ENCODE measurements at places on chromosomes 16 and 17.

DNA sequence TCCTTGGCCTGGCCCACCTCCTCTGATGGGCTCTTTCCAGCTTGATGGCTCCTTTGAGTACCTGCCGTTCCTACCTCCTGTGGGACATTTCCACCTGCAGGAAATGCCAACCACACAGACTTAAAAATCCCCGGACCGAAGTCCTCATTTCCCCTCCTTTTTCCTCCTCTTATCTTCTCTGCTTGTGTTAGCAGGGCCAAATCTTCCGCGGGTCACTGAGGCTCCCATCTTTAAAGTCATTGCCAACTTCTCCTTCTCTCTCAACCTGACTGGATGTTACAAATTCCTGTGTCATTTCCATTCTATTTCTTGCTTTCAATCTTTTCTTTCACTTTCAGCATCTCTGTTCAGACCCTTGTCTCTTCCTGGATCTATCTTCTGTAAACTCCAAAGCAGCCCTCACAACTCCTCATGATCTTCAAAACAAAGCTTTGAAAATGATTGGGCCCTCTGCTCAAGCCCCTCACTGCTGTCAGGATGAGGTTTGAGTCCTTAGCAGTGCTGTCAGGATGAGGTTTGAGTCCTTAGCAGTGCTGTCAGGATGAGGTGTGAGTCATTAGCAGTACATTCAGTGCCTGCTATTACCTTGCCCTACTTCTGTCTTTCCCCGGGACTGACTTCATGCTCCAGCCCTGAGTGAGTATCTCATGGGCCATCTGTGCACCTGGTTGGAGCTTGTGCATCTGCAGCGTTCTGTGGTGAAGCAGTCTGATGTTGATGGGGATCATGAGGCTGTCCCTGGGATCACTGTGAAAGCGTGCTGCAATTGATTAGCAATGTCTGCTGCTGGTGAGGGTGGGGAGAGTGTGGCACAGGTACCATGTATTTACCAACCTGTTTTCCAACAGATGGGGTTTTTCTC is 100.1 kb downstream of the IRF8 start:
- no peak for DNase-seq

DNA sequence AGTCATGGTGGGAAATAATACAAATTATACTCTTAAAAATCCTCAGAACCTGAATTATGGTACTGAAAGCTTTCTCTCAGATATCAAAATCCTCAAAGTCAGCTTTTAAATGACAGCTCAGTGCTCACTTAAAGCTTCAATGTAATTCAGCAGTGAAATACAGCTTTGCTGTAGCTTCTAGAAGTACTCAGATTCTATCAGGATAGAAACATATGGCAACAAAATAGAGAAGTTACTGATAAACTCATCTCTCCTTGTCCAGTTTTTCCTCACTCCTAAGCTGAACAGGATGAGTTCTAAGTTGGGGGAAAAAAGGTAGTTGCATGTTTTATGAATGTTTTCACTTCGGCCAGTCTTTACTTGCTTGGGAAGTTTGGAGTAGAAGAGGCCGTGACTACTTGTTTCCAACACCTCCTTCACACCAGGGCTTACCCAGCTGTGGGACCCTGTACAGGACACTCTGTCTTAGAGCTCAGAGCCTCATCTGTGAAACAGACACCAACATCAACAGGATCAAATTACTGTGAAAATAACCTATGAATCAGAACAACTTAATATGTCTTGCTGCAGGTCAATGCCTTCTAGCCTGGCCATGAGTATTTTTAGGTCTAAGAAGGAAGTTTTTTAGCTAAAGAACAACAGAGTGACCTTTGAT is 30.2 kb downstream of the OGFOD1 start:
- no peak for DNase-seq

DNA sequence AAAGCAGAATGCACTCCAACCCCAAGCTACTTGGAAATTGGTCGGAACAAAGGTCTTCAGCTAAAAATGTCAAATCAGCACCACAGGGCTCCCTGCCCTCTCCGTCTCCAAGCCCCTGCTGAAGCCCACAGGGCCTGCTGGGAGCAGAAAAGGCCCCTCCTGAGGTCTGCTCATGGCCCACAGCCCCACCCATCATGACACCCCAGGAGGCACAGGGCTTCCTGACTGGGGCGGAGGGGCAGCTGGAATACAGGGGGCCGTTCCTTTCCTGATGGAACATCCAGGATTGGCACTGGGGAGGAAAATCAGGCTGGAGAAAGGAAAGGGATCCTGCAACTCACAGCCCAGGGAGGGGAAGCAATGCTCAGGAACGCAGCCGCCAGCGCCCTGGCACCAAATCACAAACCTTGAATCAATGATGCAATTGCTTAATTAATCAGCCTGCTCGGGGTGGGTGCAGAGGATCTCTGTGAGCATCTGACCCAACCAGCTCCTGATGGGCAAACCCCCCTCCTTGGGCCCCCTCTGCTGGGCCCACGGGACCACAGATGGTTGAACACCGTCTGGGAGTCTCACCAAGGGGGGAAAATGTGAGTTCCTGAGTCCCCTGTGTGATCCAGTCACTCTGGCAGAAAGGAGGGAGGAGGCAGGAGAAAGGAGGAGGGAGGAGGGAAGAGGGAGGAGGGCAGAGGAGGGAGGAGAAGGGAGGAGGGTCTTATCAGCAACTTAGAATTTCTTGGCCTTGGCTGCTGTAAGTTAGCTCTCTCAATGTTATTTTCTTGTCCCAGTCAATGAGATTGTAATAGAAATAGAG is 155.5 kb downstream of the ZNF423 start:
- no peak for DNase-seq

GRCh38 chr16:77223184-77223583 is 24.0 kb downstream of the SYCE1L start:
- DNase-seq: no peak

GRCh38 chr16:79988721-79989220 is 388.2 kb upstream of the MAF start:
- DNase-seq: no peak

DNA sequence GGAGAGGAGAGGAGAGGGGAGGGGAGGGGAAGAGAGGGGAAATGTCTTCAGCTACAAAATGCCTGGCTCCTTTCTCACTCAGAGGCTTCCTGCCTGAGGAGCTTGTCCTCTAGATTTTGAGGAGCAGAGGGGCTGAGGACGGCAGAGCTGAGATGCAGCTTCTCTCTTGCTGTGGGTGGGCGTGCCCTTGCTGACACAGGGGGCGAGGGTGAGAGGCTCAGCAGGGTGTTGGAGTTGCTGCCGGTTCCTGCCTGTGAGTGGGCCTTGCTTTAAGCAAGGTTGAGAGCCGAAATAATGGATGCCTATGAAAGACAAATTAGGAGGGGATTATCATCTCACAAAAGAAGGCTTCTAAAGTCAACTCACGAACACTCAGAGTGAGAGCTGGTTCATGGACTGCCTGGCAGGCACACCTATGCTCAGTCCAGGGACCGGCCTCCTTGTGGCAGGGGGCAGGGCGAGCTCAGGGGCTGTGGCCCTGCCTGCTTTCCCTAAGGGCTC is 215.6 kb downstream of the MSI2 start:
- DNase-seq: no peak

- no peak for DNase-seq
Observed at GRCh38 chr17:49966767-49967166, 2.2 kb upstream of the DLX4 start.

DNA sequence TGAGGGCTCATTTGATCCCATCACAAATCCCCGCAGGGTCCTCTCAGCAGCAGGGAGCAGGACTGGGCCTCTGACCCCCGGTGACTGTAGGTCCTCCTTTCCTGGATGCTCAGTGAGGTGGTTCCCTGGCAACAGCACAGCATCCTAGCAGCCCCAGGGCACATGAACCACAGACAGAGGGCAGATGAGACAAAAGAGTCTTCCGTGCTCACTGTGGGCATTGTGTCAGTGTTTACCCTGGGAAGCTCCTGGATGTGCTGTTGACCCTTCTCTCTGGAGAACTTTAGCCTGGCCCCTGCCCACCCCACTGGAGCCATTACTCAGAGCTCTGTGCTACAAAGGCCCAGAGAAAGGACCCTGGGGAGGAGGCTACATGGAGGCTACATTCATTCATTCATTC is 21.7 kb upstream of the TMEM220 start:
- no peak for DNase-seq

DNA sequence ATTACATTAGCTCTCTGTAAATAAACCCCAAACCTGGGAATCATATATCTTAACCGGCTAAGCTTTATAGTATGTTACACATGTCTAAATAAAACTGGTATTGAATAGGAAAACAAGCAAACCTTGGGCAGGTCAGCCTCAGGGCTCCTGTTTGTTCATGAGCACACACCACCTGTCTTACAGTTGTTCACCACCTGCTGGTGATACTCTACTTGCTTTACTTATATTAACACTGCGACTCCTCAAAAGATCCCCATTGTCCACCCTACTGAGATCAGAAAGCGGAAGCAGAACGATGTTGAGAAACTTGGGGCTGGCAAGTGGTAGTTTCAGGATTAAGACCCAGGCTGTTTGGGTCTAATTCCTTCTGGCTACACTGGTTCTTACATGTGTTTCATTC is 16.4 kb downstream of the CDH13 start:
- no peak for DNase-seq

GRCh38 chr17:69592692-69593350 is 178.3 kb downstream of the MAP2K6 start:
- DNase-seq: no peak

GRCh38 chr17:17855976-17856375 is 19.2 kb upstream of the SREBF1 start:
- no peak for DNase-seq

DNA sequence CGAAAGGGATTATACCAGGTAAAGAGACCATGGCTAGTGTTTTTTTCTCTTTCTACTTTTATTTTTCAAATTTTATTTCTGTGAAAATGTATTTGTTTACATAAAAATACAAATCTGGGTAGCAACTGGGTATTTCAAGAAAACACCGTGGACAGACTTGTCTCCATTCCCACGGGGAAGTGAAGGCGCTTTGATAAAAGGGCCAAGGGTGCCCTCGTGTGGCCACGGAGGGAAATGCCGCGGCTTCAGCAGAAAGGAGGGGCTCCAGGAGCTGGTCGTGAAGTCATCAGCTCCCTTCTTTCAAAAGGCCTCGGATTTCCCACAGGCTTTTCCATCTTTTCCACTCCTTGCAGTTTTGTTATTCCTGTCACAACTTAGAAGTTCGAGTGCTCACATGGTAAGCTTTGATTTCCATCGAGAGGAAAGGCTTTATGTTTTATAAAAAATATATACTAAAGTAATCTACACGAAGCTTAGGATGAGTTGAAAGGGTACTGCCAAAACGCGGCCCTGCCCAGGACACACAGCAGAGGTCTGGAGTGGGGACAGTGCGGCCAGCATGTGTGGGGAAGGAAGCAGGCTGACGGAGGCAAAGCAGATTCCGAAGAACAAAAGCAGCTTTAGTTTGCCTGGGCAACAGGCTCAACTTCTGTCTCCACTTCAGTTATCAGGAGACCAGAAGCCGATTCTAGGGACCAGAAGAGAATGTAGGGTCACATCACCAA is 15.3 kb upstream of the MNT start:
- DNase-seq: peak; percentile 88

DNA sequence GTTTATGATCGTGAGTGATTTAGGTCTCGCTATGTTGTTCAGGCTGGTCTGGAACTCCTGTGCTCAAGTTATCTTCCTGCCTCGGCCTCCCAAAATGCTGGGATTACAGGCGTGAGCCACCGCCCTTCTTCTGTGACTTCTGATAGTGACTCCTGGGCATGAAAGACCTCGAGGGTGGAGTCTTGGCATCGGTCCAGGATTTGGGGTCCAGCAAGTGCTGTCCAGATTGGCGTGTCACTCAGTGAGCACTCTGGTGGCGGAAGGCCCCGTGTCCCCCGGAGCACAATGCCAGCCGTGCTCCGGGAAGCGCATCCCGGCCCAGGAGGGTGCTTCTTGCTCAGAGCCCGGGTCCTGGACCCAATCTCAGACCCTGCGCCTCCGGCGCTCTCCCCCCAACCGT is 6.8 kb downstream of the OR1F1 start:
- DNase-seq: no peak

DNA sequence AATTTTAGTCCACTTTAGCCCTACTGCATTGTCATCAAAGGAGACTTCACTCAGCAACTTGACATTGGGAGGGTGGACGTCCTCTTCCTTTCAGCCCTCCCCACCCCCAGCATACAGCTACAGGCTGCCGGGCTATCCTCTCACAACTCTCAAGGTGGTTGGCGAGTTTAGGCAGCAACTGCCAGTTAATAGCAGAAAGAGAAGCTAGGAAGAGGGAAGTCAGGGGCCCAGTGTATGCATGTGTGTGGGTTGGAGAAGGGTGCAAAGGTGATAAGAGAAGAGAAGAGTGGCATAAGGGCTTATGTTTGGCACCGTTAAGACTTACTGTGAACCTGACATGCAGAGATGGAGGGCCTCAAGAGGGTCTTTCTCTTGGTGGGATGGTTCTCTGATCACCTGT is 31.8 kb downstream of the CCL4 start:
- DNase-seq: no peak

DNA sequence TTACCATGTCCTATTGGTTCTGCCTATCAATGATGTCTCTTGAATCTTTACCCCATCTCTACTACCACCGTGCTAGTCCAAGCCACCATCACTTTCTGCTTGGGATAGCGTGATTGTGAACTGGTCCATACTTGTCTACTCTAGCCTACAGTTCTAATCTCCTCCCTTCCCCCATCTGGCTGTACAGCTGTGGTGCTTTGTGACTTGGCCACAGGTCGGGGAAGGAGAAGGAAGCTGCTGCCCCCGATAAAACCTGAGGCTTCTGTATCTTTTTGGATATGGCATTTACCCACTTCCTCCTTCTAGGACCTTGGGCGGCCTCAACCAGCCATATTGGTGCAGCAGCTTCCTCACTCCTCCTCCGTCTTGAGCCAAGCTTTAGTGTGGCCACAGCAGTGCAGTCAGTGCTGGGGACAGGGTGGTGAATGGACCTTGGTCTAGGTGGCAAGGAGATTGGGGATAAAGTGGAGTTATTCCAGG is 314 bp upstream of the ITGA2B start:
- no peak for DNase-seq
